H7 (cell line): ENCODE measurements at places on chromosomes 7 and 10. TPM values are rescaled to one million over a fixed set of nuclear protein-coding genes. Genes with fewer than 3 reads are reported as not detected.
A peak's percentile ranks its signal among the peaks of the same experiment; 100 is the strongest.

SLC13A1 gene
- total RNA-seq, result not detected in 2 replicates

DNA sequence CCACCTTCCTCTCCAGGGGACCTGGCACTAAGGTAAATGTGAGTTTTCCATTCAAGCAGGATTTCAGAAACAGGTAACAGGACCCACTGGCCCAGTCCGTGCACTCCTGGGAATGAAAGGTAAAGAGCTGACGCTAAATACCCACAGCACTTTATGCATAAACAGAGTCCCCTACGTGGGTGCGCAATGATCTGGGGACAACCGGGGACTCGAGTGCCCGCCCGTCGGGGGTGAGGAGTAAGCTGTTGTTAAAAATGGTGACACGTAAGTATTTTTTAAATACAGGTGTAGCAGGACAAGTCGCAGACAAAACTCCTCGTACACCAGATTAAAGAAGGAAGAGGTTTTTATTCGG lies 47.2 kb upstream of the PPP2R2D start:
- DNase-seq, result no peak

GRCh38 chr7:2774280-2774679 lies 69.8 kb downstream of the GNA12 start:
- DNase-seq, result no peak

DNA sequence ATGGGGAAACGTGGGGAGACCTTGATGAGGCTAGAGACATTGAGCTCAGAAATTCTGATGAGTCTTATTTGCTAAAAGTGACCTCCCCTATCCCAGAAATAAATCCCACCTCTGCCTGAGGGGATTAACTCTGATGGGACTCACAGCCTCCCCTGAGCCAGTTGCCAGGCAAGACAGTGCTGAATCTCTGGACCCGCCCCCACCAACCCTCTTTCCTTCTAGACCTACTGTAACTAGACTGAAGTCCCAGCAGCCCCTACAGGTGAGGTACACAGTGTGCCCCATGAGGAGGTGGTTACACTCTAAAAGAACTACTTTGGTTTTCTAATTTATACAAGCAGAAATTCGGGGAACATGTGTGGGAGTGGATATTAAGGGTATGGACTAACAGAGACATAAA lies 42.9 kb downstream of the PTPRE start:
- peak; percentile 26 for DNase-seq

- peak; percentile 21 for DNase-seq
Observed at GRCh38 chr10:111083222-111084095, 6.6 kb downstream of the ADRA2A start.

DNA sequence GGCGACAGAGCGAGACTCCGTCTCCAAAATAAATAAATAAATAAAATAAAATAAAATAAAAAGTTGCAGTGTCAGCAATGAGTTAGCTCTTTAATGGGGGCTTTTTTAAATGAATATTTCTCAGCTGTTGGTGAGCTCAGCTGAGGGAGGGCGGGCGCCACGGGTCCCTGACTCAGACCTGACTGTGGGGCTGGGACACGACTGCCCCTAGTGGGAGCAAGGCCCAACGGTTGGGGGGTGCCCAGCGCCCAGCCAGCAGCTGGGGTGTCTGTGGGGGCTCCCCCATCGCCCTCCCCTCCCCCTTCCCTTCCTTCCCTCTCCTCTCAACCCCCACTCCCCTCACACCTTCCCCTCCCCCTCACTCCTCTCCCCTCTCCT lies 46.6 kb downstream of the PWWP2B start:
- DNase-seq, result no peak

- DNase-seq, result no peak
Observed at GRCh38 chr7:84092207-84092606, 102.4 kb downstream of the SEMA3A start.

GRCh38 chr7:46490406-46490805 lies 569.3 kb upstream of the IGFBP3 start:
- DNase-seq, result no peak

DNA sequence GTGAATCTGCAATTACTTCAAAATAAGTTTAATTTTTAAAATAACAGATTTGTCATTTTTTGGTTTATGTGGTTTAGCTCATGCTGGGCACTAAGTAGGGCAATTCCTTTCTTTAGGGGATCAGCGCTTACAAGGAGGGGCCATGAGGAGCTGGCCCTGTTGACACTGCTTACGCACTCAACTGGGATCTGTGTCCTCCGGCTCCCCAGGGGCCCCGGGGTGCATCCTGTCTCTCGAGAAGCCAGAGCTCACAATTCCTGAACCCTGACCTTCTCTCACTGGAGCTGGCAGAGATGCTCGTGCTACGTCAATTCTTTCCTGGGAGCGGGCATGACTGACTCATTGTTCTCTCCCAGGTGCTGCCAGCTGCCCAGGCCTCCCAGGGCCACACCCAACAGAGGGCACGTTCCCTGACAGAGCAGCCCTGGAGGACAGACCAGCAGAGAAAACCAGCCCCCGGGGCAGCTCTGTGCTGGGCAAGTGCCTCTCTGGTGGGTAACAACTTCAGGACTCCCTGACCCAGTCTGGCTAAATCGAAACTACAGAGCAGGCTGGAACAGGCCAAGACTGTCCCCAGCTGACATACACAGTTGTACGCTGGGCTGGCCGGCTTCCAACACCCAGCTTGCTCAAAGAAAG lies 36.8 kb downstream of the CTBP2 start:
- peak; percentile 50 for DNase-seq

RSU1 gene
- total RNA-seq, result 53.4 and 64.9 TPM in 2 replicates

ANKRD2 gene
- total RNA-seq, result not detected in 2 replicates

DNA sequence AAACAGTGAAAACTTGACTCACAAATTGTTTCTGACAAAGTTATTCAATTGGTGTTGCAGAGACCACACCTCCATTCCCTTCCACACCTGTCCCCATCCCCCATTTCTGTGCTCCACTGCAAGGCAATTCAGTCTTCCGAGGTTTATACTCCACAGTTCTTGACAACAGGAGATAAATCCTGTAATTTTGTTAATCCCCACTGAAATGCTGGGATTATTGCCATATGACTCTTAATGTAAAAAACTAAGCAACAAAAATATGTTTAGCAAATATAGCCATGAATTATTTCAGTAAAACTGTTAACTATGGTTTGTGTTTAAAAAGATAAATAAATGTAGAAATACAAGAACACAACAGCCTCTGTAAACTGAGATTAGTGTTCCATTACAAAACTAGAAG lies 170.1 kb upstream of the SEMA3D start:
- DNase-seq, result no peak

- DNase-seq, result no peak
Observed at GRCh38 chr7:25985196-25985595, 166.8 kb upstream of the NFE2L3 start.

DNA sequence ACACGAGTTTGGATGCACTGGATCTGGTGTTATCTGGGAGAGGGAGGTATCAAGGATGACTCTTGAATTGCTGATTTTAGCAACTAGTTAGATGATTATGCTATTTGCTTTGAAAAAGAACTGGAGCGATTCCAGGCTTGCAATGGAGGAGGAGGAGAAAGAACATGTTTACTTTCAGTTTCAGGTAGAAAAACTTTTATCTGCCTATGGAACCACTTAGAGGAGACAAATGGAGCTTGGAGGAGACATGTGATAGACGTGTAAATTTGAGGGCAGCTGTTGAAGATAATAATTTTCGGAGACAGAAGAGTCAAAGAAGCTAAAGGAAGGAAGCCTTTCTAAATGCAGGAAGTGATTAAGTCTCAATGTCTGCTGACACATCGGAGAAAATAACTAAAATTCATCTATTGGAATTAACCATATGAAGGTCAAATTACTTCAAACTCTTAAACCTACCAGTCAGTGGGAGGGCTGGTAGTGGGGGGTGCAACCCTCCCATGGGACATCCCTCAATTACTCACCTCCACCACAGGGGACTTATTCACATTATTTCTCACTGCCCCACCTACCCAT lies 56.4 kb upstream of the GNAI1 start:
- DNase-seq, result no peak

DNA sequence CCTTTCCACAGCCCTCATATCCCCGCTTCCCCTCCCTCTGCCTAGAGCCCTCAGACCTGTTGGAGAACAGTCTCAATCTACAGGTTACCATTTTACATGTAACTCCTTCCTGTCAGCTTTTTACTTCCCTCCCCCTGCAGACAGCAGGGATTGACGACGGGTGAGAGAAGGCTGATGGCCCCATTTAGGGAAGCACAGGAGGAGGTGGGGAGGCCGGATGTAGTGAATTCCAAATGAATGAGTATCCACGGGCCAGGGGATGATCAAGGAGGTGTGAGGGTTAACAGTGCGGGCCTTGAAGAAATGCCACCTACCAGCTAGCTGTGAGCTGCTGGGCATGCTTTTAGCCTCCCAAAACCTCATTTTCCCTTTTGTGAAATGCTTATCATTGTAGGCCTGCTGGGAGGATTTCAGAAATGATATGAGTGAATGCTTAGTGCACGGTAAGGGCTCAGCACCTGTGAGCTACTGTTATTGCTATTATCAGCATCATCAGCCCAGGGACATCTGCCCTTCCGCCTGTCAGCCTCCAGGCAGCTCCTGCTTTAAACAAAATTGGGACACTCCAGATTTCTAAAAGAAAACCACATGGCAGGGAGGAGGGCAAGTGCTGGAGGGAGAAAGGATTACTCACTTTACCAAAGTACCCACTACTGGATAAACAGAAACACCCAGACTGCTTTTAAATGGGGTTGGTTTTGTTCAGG lies 6.5 kb upstream of the NANOS1 start:
- DNase-seq, result peak; percentile 79

- no peak for DNase-seq
Observed at GRCh38 chr10:78966182-78966787, 102.5 kb upstream of the ZMIZ1 start.

DNA sequence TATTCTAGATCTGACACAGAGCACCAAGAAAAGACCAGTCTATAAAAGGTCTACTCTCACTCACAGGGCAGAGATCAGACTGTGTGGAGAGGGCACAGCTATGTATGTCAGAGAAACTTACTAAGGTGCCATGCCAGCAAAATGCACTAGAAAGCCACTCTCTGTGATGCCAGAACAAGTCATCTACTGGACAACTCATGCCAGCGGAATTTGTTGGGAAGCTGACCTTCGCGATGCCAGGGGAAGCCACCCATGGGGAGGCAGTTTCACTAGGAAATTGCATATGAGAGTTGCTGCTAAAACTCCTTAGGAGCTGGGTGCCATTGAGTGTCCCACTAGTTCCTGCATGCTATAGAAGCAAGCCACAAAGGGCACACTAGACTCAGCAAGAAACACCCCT lies 58.5 kb downstream of the MICU1 start:
- DNase-seq, result no peak

PIP4K2A gene
- 31.7 and 32.2 TPM in 2 replicates for total RNA-seq

SND1 gene
- total RNA-seq, result 196 and 205 TPM in 2 replicates

SLC26A3 gene
- total RNA-seq, result not detected in 2 replicates

DNA sequence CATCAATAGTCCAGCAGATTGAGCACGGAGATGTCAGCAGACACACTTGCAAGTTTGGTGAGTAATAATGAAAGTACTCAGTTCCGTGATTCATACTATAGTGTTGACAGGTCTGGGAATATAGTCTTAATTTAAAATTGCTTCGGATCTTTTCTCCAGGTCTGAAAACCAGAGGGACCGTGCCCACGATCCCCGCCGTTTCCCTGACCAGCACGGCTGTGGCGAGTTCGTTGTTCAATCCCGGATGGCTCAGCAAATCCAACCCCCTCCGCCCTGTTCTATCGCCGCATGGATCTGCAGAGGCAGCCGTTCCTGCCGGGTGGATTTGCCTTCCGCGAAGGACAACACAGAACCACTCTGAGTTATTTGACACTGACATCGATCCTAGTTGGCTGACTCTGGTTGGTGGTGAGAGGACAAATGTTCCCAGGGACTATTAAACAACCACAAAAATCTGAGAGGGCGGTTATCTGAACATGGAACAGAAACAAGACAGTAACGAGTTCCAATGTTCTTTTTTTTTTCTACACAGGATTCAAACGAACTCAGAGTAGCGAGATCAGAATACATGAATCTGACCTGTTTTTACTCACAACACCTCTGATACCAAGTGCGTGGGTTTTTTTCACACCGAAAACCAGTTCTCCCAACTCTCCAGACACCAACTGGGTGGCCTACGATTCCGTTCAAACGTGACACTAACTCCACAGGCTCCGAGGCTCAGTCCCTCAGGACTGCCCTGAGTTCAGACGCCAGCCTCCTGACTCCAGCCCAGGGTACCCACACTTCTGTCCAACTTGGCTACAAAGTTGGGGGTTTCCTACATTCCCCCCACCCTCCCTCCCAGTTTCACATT lies 52.7 kb downstream of the RBM17 start:
- peak; percentile 40 for DNase-seq

PPP1R17 gene
- 0.22 and 2.3 TPM in 2 replicates for total RNA-seq

- DNase-seq, result peak; percentile 65
Observed at GRCh38 chr10:2963889-2964631, 103.3 kb upstream of the PFKP start.

GRCh38 chr10:119090968-119091367 lies 10.4 kb upstream of the EIF3A start:
- no peak for DNase-seq

ASB15 gene
- not detected in 2 replicates for total RNA-seq

DNA sequence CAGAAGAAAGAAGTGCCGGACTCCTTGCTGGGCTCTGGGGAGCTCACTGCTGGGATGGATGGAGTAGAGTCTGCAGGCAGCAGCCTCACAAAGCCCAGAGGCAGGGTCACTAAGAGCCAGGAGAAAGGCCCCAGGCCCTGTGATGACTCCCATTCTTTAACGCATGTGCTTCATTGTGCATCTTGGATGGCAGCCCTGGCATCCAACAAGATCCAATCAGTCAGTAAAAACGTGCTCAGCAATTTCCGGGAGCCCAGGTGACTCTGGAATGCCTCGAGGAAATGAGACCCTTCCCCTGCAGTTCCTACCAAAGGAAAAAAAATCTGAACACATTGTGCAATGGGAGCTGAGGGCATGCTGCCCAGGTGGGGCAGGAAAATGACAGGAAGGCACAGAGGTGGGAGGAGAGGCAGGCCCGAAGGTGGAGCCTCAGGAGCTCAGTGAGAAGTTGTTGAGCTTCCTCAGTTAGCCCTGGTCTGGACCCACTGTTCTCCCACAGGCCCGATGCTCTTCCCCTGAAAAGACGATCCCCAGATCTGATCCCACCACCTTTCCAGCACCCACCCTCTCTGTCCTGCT lies 60.7 kb upstream of the TMEM72 start:
- DNase-seq, result peak; percentile 11

HYAL4 gene
- total RNA-seq, result 0.11 TPM in 1 of 2 replicates, not detected in the other

SLC18A3 gene
- not detected in 2 replicates for total RNA-seq
